ENCODE measurements at places on chromosomes 1 and 21. TPM values are rescaled to one million over a fixed set of nuclear protein-coding genes. Genes with fewer than 3 reads are reported as not detected.

GRCh38 chr1:54857746-54858561, 29.0 kb downstream of the DHCR24 start:
- no peak overlapping the region for H3K27ac ChIP-seq
- H3K36me3 ChIP-seq: peaks cover 40% of the 10 kb centered on the region
- no peak overlapping the region for H3K4me3 ChIP-seq
- no peaks in the 10 kb centered on the region for H3K27me3 ChIP-seq
- DNase-seq: no peak
- H3K4me1 ChIP-seq: no peaks in the 10 kb centered on the region

DNA sequence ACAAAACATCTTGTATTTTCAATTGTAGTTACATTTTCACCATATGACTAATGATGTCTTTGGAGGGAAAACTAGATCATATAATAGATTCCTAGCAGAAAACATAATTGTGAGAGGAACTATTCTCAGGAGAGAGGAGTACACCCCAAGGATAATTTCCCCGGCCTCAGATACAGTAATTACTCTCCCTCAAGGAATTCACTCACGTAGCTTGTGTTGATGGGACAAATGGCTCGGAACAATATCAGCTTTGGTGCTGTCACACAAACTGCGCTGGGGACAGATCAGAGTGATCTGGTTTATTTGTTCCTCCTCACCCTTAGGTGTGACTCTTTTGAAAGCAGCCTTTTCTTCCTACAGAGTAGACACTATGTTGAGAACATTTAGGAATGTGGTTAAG, 11.2 kb downstream of the ABCG1 start:
- no peak for DNase-seq
- peaks cover 3% of the 10 kb centered on the region for H3K36me3 ChIP-seq
- H3K4me1 ChIP-seq: peaks cover 59% of the 10 kb centered on the region
- peak overlapping the region; percentile 66 for H3K27ac ChIP-seq
- H3K4me3 ChIP-seq: no peak overlapping the region

GRCh38 chr1:18012686-18013085, 94.9 kb upstream of the IGSF21 start:
- H3K4me1 ChIP-seq: peaks cover 9% of the 10 kb centered on the region
- no peak overlapping the region for H3K27ac ChIP-seq
- peaks cover 2% of the 10 kb centered on the region for H3K27me3 ChIP-seq
- no peak for DNase-seq
- no peaks in the 10 kb centered on the region for H3K36me3 ChIP-seq

- H3K4me3 ChIP-seq: no peak overlapping the region
- no peak overlapping the region for H3K27ac ChIP-seq
- H3K27me3 ChIP-seq: peaks cover 5% of the 10 kb centered on the region
- no peak for DNase-seq
These were observed 323.0 kb downstream of the CAMTA1 start for GRCh38 chr1:7108251-7108650.

ADSS2 gene
- total RNA-seq: 15.4 TPM
